A549 (cell line): ENCODE measurements at places on chromosomes 5 and 9. TPM values are rescaled to one million over a fixed set of nuclear protein-coding genes. Genes with fewer than 3 reads are reported as not detected.

The TRIM36 gene
- polyA plus RNA-seq = 0.28 to 0.63 TPM (median 0.63 TPM) in 3 replicates

The GRM6 gene
- polyA plus RNA-seq = not detected in 3 replicates

The TNFSF8 gene
- polyA plus RNA-seq = not detected in 3 replicates

The ABHD17B gene
- 14.6 to 16.6 TPM (median 14.9 TPM) in 3 replicates for polyA plus RNA-seq

The CDC25C gene
- 11.2 to 12.7 TPM (median 12.6 TPM) in 3 replicates for polyA plus RNA-seq

The UBE2R2 gene
- polyA plus RNA-seq = 37.9 to 41.7 TPM (median 41.2 TPM) in 3 replicates

The SV2C gene
- polyA plus RNA-seq = not detected in 3 replicates

The SOX30 gene
- polyA plus RNA-seq = 0.08 TPM in 2 of 3 replicates, not detected in the other

The PGM5 gene
- not detected in 3 replicates for polyA plus RNA-seq

The VAV2 gene
- polyA plus RNA-seq = 19.5 to 21.4 TPM (median 20.5 TPM) in 3 replicates

The ADGRD2 gene
- polyA plus RNA-seq = not detected in 3 replicates

The AK1 gene
- polyA plus RNA-seq = 31.9 to 38.2 TPM (median 31.9 TPM) in 3 replicates

The WDR38 gene
- polyA plus RNA-seq = 0.12 TPM in 1 of 3 replicates, not detected in the others

The DBH gene
- not detected in 3 replicates for polyA plus RNA-seq
